ENCODE measurements at places on chromosomes 5 and 9.

DNA sequence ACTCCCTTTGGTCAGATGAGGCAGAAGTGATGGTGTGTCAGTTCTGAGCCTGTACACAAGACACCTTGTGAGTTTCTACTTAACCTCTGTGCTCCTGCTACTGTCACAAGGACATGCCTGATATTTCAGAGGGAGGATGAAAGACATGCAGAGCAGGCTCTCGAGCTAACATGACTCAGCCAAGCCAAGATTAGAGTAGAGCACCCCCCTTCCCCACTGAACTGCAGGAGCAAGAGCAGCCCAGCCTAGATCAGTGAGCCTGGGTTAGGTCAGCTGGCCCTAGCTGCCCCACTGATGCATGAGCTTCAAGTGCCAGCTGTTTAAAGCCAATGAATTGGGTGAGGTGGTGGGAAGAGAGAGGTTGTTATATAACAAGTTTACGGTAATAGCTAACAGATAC is 36.7 kb downstream of the BRINP1 start:
- DNase-seq, result no peak

GRCh38 chr5:148438933-148439332 is 55.2 kb downstream of the FBXO38 start:
- DNase-seq, result no peak

GRCh38 chr9:136409557-136410455 is 608 bp downstream of the ENTR1 start:
- DNase-seq, result peak; percentile 49

DNA sequence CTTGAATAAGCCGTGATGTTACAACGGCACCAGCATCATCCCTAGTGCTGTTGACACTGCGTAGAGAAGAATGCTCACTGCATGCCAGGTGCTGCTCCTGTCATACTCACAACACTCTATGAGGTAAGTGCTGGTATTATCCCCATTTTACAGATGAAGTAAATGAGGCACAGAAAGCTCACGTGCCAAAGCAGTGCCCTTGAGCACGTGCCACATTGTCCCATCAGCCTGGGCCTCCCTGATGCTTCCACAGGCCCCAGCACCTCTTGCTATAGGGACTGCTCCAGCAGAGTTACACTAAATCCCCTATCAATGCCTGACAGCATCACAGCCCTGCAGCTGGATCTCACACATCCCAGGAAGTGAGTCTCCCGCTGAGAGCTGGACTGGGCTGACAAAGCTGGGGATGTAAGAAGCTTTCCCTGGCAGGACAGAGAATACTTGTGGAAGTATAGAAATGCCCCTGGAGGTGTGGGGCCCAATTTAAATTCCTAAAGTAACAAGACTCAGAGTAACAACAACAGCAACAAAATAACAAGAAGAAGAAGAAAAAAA is 216.1 kb downstream of the FSTL4 start:
- no peak for DNase-seq

- no peak for DNase-seq
These were observed 1096.9 kb upstream of the NUDT12 start for GRCh38 chr5:104659497-104659896.

- DNase-seq, result no peak
These were observed 10.8 kb downstream of the KCNV2 start for GRCh38 chr9:2727966-2728613.

GRCh38 chr9:7688626-7689025 is 111.0 kb downstream of the DMAC1 start:
- DNase-seq, result no peak

GRCh38 chr5:176892663-176893062 is 6.5 kb downstream of the HK3 start:
- no peak for DNase-seq

- no peak for DNase-seq
These were observed 128.6 kb upstream of the ELL2 start for GRCh38 chr5:96090215-96090614.

GRCh38 chr9:68780380-68780712 is 75.3 kb downstream of the PIP5K1B start:
- DNase-seq, result no peak

- DNase-seq, result no peak
These were observed 248.2 kb downstream of the EFNA5 start for GRCh38 chr5:107422494-107422893.

DNA sequence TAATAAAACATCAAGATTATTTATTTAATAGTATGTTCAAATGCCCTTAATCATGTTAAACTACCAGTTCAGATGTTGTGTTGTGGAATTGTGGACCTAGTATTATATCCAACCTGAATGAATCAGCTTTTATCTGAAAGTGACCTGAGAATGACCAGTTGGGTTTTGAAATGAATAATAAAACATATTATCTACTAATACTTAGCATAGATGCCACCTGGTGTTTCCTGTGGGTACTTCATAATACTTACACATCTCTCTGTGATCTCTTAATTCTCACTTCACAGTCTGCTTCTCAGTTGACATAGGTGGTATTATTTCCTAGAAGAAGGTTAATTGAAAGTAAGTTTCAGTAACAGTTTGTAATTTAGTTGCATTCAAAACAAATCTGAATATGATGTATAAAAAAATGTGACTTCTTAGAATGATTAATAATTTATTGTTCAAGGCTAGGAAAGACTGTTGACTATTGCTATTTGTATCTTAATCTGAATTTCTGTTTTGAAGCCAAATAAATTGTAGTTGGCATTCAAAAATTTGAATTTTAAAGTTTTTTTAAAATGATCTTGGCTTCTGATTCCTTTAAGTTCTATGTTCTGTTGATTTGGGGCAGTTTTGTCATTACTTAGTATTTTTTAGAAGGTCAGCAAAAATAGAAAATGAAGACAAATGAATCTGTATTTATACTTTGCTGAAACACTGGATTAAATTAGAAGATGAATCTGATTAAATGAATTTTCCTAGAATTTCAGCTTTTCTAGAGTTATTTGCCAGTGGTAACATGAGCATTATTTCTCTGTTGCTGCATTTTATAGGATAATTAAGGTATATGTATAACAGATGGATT is 48.2 kb downstream of the KIF2A start:
- DNase-seq, result no peak

Measured in activated CD4-positive, alpha-beta T cell treated with anti-CD3 and anti-CD28 coated beads for 4 hours (primary cell).